Muscle of back (tissue), 13 donors: ENCODE measurements at places on chromosomes 1 and 21.

DNA sequence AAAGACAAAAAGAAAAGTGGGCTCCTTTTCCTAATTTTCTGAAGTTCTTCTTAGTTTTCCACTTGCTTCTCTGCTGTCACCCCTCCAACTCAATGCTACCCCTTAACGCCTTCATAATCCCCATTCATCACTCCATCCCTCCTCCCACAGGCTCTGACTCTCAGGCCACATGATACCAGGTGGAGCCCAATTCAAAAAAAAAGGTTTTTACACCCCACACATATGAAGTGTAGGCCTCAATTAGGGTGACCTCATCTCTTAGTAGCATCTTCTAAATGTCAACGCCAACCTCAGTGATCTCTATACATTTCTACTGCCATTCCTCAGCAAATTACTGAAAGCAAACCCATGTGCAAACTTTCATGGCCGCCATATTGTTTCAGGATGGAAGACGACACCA lies 6.4 kb downstream of the SSBP3 start:
- DNase-seq = no peak

DNA sequence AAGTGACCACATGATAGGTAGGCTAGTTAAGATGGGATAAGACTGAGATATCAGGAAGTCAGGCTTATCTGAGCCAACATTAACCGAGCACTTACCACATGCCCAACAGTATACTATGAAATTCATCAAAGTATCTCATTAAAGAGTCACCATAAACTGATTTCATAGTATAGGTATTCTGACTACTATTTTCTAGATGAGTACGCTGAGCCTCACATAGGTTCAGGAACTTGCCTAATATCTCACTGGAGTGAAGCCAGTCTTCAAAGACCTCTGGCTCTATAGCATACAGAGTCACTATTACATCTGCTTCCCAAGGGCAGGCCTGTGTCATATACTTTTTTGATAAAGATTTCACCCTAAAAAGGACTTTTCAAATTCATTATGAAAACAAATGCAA lies 115.6 kb upstream of the NGF start:
- DNase-seq = no peak

GRCh38 chr21:35142036-35142815 lies 93.1 kb upstream of the RUNX1 start:
- no peak for DNase-seq

DNA sequence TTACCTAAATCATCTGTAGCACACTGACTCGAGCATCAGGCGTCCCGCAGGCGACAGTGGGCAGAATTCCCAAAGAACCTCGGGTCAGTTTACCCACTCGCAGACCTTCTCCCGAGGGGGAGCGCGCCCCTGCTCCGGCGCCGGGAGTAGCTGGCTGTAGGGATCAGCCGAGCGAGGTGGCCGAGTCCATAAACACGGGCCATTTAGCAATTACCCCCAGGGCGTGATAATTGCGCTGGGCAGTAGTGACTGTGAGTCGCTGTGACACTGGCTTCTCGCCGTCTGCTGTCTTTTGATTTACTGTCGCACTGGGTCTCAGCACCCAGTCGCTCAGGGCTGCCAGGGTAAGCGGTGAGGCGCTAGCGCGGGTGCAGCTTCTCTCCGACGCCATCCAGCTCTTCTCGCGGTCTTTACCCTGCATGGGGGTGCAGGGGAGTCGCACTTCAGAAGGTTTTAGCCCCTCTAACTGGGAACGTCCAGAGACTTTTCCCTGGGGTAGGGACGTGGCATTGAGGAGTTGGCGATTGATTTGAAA lies 16.2 kb downstream of the HLX start:
- peak; percentile 36 for DNase-seq

GRCh38 chr1:106836708-106837107 lies 219.8 kb upstream of the PRMT6 start:
- no peak for DNase-seq

GRCh38 chr1:1399872-1400575 lies 889 bp upstream of the CCNL2 start:
- peak; percentile 30 for DNase-seq

- DNase-seq = no peak
These were observed 6.3 kb upstream of the TDRD10 start for GRCh38 chr1:154495496-154496273.

- DNase-seq = no peak
These were observed 70.6 kb downstream of the SNRPE start for GRCh38 chr1:203931953-203932352.

DNA sequence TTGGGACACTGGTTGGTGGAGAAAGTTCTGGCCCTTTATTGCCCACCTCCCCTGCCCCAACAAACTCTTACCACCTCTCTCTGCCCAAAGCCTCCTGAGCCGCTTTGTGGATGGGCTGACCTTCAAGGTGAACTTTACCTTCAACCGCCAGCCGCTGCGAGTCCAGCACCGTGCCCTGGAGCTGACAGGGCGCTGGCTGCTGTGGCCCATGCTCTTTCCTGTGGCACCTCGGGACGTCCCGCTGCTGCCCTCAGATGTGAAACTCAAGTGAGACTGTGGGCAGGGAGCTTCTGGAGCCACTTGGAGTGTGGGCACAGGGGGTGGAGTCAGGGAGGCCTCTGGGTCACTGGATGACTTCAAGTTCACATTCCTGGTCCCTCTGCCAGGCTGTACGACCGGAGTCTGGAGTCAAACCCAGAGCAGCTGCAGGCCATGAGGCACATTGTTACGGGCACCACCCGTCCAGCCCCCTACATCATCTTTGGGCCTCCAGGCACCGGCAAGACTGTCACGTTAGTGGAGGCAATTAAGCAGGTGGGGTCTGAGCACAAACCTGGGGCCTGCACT lies 12.5 kb downstream of the RHOC start:
- no peak for DNase-seq

- DNase-seq = peak; percentile 14
These were observed 51.9 kb downstream of the EIF4G3 start for GRCh38 chr1:21124846-21125245.

GRCh38 chr1:41621791-41622190 lies 137.3 kb upstream of the EDN2 start:
- no peak for DNase-seq

- peak; percentile 11 for DNase-seq
These were observed 852.9 kb upstream of the ADGRL4 start for GRCh38 chr1:79859212-79859948.

DNA sequence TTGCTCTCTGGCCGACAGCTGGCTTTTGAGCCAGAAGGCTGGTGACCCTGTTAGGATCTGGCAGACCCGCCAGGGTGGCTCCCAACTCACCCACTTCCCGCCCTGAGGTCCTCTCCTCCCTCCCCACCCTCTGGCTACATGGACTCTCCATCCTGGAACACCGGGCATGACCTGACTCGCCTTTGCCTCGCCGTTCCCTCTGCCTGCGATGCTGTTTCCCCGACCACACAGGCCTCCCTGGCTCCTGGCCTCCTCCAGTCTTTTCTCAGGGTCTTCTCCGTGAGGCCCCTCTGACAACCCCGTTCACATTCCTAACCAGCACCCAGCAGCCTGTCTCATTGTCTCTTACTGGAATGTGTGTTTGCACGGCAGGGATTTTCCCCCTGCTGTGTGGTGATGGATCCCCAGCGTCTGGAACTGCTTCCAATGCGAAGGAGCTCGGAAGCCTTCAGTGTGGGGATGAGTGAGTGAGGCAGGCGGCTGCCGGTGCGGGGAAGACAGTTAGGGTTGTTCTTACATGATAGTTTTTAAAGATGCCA lies 46.0 kb upstream of the POFUT2 start:
- peak; percentile 29 for DNase-seq

GRCh38 chr1:26730695-26731094 lies 34.9 kb downstream of the ARID1A start:
- DNase-seq = no peak

DNA sequence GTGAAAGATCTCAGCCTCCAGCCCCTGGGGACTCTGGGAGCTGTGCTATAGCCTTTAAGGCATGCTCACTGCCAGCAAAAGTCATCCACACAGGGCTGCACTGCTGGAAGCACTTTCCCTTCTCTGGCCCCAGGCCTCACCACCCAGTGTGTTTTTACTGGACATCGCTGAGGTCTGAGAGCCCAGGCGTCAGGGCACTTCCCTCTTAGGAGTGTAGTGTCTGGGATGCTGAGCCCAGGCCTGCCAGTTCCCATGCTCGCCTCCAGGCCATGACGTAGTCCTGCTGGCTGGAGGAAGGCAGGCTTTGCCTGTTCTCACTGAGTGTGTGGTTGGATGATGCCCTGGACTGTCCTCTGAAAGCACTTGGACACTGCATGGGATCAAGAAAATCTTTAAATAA lies 101.2 kb downstream of the GDAP2 start:
- peak; percentile 72 for DNase-seq

GRCh38 chr21:35367553-35367952 lies 318.5 kb upstream of the RUNX1 start:
- DNase-seq = no peak

DNA sequence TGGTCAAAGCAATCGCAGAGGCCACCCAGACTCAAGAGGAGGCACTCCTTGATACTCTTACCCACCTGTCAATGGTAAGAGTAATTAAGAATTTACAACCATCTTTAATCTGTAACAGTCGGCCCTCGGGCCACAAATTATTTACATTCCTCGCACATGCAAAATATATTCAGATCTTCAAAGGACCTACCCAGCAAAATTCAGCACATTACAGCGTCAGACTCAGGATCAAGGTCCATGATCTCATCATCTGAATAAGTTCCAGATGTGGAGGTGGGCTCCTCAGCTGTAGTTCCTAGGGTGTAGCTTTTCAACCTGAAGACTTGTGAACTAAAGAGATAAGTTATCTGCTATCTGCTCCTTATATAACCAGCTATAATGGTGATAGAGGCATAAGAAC lies 17.1 kb upstream of the RNF11 start:
- DNase-seq = no peak

- DNase-seq = peak; percentile 53
These were observed 76.3 kb downstream of the NPHP4 start for GRCh38 chr1:5915587-5916571.

- no peak for DNase-seq
These were observed 1.1 kb downstream of the BSDC1 start for GRCh38 chr1:32393136-32393535.

DNA sequence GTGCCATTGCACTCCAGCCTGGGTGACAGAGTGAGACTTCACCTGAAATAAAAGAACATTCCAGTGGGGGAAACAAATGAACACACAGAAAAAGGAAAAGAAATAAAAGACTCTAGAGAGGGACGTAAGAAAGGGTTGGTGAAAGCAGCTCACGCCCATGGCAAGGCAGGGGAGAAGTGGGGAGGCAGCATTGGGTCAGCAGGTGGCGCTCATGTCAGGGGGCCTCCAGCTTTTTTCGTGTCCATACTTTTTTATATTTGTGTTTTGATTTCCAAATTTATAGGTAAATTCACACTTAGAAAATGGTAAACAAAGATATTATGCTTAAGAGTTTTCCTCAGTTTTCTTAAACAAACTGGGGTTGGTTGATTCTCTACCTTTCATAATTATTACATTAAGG lies 45.5 kb downstream of the VPS13D start:
- DNase-seq = peak; percentile 34

DNA sequence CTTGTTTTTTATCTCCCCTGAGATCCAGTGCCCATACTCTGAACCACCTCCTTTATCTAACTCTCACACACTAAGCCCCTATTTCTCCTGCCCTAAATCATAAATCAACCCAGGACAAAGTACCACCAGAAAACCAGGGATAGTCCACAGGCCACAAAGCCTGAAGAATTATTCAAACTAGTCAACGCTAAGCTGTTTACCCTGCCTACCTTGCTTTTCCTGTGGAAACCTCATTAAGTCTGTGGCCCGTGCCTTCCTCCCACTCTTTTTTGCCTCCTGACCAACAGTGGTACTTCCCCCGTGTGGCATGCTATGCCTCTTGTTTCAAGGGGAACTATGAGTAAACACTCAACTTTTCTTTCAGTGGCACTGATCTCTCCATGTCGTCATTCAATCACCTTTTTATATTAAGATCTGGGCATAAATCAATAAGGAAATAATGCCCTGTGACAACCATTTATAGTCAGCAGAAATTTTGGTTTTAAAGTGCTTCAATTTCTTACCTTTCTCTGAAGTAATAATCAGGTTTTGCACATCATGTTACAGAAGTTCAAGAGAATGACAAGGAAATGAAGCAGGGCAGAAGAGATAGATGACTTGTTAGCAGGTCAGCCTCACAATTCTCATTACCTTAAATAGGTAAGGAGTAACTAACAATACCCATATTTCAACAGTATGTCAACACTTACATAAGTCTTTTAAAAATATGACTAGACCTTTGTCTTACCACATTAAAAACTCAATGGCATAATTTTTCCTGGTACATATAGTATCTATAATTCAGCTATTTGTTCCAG lies 32.1 kb downstream of the EYA3 start:
- no peak for DNase-seq

DNA sequence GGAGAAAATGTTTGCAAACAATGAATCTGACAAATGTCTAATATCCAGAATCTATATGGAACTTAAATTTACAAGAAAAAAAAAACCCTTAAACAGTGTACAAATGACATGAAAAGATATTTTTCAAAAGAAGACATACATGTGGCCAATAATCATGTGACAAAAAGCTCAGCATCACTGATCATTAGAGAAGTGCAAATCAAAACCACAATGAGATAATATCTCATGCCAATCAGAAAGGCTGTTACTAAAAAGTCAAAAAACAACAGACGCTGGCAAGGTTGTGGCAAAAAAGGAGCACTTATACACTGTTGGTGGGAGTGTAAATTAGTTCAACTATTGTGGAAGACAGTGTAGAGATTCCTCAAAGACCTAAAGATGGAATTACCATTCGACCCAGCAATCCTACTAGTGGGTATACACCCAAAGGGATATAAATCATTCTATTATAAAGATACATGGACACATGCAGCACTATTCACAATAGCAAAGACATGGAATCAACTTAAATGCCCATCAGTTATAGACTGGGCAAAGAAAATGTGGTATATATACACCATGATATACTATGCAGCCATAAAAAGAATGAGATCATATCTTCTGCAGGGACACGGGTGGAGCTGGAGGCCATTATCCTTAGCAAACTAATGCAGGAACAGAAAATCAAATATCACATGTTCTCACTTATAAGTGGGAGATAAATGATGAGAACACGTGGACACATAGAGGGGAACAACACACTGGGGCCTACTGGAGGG lies 123.2 kb downstream of the PTPRC start:
- DNase-seq = no peak

GRCh38 chr1:68232289-68233148 lies at the start of gene WLS:
WLS (minus strand) TSS chr1:68232523; CDS start chr1:68232299, 224 bp downstream.
- peak; percentile 80 for DNase-seq

DNA sequence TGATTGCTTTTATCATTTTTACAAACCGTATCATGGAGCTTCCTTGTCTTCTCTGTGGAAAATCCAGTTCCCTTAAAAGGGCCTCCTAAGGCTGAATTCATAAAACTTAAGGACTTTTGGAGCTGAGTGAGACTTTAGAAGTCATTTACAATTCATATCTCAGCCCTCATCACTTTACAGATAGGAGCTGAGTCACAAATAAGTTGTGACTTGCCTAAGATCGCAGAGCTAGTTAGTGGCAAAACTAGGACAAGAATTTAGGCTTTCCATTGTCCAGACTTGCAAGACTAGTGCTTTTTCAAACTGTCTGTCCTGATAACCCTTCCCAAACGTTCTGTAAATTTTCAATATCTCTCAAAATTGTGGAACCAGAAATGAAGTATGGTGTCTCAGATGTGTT lies 37.3 kb downstream of the C1orf21 start:
- no peak for DNase-seq
